CD4-positive, alpha-beta T cell treated with Interleukin-4 for 1 hour (primary cell): ENCODE measurements at places on chromosomes 1 and 21.

GRCh38 chr1:41362749-41363590 is 1.7 kb downstream of the FOXO6 start:
- DNase-seq = no peak

DNA sequence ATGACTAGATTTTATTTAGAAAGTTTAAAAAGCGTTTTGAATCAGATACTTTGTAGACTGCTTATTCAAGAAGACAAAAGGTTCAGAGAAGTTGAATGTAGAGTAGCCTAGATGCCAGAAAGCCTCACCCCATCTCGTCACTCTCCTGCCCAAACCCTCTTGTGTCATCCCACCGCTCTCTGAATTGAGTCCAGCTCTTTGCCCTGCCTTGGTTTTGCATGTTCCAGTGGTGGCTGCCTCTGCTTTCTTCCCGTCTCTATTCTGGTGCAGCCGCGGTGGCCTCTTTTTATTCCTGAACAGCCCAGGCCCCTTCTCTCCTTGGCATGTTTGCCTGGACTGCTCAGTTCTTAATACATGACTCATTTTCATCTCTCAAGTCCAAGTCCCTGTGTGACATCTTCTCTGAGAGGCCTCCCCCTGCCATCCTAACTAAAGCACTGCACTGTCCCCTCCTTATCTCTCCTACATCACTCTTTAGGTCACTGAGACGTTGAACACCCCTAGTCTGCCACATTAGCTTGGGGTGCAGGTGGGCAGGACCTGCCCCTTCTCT is 22.9 kb downstream of the PRDM2 start:
- no peak for DNase-seq

DNA sequence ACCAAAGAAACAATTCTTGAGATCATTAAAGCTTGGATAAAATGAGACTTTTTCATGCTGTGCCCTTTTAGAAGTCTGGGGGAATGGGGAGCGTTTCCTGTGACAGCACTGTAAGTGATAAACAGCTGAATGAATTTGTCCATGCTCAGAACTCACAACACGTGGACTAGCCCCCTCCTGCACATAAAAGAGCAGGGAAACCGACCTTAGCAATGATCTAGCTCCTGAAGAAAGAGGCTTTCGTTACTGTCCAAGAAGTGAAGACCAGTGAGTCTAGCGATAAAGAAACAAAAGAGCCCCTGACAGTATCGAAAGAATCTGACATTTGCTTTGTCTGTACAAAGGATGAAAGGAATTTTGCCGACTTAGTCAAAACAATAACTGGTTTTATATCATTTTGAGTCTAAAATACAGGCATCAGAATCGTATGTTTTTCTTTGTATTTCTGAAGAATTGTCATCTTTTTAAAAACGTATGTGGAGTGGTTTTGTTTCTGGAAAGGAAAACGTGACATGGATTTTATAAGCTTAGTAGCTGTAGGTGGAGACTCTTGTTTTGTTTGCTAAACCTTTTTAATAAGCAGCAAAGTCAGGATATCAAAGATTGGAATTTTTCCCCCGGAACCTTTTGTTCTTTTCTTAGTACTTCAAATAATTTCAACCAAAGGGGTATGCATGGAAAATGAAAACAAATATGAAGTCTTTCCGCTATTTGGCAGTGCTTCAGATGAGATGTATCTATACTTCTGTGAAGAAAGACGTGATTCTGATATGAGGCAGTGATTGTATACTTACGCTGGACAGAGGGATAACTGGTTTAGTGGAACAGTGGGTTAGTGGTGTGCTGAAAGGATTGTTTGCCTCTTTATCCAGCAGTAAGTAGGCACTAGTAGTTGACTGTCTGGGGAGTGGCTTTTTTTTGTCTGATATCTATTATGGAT is 61.0 kb downstream of the MAST2 start:
- no peak for DNase-seq

- DNase-seq = no peak
Observed at GRCh38 chr1:199087144-199087543, 448.3 kb downstream of the PTPRC start.

GRCh38 chr1:34319218-34319617 is 142.5 kb downstream of the C1orf94 start:
- no peak for DNase-seq

- DNase-seq = no peak
Observed at GRCh38 chr1:80542231-80542630, 1258.5 kb upstream of the ADGRL2 start.

DNA sequence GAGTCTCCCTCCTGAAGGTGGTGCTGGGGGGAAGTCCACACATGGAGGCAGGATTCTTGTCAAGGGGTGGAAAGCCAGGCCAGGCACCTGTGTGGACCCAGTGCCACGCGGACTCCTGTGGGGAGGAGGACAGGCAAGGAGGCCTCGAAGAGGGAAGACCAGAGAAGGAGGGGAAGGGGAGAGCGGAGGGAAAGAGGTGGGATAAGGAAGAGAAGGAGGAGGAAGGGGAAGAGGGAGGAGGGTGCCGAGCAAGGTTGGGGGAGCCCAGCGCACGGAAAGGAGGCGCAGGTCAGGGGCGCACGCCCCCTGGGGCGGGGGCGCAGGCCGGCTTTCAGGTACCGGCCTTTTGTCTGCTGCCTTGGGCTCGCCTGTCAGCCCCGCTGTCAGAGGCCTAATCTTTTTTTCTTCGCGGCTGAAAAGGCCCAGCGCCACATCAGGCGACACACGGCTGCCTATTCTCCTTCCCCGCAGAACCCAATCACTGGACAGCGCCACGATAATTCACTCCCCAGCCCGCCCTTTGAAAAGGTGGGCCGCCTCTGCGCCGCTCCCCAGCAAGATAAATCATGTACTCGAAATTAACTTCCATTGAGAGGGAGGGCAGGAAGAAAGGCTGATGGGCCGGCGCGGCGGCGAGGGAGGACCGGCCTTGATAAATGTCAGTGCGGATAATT is 42.5 kb downstream of the PRDM16 start:
- no peak for DNase-seq

DNA sequence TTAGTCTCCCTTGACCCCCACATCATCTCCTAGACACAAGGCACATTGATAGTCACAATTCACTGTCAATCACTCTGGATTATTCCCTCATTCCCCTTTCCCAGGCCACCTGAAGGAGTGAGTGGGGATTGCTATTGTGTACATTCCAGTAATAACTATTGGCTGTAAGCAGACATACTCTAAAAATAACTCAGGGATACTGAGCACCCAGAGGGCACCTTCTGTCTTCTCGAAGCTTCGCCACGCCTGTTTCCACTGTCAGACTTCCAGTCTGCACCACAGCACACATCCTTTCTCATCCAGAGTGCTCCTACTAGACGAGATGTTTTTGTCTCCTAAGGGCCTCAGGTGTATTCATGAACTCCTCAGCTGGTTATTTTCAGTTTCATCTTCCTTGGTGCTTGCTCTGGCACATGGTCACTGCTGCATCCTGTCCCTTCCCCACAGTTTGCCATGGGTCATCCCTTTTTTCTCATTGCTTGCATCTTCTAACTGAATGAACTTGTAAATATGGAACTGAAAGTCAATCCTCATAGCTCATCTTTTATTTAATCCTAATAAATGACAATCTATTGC is 848 bp upstream of the APOBEC4 start:
- DNase-seq = no peak

GRCh38 chr1:43285269-43285990 is at the start of gene C1orf210:
C1orf210 (minus strand) TSS chr1:43285581; CDS start chr1:43283270, 2,311 bp downstream.
- no peak for DNase-seq

- DNase-seq = no peak
Observed at GRCh38 chr1:33332881-33333280, 12.0 kb upstream of the A3GALT2 start.

DNA sequence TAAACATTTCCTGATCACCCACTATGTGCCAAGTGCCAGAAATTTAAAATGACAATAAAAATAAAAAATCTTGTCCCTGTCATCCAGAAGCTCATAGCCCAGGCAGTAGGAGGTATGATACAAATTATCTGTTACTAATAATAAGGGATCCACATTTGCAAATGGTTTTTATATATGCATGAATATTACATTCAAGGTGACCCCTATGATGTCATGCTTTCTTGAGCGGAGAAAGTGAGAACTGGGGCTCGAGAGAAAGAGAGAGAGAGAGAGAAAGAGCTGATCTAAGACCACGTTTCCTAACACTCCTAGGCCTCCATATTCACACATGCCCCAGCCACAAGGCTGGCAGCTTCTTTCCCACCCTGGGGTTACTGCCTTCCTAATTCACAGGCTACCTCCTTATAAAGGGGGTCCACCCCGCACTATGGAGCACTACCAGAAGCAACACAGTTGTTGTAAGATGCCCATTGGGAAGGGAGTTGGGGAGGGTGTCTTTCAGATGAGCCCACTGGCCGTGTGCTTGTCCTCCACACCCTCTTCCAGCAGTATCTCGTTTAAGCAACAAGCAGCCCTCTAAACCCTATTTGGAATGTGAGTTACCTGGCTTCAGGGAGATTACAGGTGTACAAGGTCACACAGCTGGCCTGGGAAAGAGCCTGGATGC is 28.8 kb upstream of the LRRN2 start:
- no peak for DNase-seq

DNA sequence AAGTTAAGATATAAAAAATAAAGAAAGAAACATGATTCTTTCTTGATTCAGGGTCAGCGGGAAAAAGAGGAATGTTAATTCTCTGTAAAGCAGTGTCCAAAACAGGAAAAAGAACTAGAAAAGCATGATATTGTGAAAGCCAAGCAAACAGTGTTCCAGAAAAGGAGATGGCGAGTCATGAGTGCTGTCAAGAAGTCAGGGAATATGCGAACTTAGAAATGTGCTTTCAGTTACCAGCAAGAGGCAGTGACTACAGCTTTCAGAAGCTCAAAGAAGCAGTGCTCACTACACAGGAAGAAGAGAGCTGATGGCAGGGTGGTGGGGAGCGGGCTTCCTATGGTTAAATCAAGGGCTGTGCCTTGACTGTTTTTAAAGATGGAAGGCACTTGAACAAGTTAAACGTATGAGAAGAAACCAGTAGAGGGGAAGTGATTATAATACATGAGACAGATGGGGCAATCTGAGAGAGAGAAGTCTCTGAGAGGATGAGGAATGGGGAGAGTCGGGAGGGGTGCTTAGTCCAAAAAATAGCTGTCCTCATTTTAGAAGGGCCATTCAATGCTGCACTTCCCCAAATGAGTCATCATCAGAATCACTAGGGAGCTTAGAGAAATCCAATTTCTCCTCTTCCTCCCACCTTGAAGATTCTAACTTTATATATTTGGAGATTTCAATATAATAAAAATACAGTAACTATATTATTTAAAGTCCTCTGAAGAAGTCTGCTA is 90.4 kb downstream of the KCNK1 start:
- no peak for DNase-seq

GRCh38 chr1:198253259-198253658 is 96.5 kb downstream of the NEK7 start:
- no peak for DNase-seq

DNA sequence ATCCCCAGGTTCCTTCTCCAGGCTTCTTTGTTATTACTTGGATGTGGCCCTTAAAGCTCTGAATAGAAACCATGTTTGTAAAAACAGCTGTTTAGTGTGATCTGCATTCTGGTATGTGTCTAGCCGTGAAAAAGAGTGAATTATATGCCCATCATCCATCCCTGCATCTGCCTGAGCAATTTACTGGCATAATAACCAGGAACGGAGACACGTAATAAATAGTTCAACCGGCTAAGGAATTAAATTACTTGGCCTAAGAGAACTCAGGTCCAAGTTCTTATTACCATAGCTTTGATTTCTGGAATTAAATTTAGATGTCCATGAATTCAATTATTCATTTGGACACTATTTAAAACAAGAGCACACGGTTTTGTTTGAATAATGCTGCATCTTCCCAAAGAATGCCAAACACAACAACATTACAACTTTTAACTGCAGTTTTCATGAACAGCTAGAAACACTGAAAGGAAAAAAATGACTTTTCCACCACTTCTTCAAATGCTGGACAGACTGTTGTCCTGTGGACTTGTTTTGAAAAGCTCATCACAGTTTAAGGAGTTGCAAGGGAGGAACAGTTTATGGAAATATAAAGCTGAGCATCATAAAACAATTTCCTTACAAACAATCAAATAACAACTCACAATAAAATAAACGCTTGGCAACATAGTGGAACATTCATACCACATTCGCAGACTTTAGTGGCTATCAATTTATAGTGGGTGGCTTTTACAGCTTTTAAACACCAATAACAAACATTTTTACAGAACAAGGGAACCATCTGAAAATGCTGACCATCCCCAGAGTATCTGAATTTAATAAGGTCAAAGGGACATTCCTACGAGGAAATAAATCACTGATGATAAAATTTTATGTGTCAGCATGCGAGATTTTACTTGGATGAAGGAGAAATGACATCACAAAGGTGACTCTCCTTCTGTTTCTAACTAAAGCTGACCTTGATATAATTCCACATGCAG is 144.7 kb downstream of the APP start:
- no peak for DNase-seq

GRCh38 chr1:223038288-223039006 is 104.6 kb downstream of the TLR5 start:
- no peak for DNase-seq

DNA sequence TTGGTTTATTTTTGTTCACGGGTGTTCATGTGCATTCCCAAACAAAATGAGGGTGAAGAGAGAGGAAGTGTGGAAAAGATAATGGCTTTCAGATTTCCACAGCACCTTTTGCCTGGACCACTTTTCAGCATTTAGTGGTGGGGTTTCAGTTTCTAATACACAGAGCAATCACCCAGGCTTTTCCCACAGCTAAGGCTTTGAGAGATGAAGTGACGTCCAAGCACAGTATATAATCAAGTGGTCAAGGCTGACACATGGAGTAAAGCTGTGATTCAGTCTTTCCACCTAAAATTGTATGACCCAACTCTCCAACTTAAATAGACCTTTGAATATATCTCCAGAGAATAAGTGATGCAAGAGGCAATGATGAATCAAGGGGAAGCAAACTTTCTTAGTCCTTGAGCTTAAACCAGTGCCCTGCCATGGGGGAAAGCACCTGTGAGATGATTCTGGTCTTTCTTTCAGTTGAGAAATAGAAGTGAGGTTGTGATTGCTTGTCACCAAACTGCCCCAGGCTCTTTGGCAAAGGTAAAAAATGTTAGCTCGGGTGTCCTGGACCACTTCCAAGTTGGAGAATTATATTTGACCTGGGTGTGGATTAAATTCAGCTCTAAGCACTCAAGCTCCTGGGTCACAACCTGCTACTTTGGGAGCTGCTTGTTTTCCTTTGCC is 2.4 kb upstream of the PIK3R3 start:
- no peak for DNase-seq

DNA sequence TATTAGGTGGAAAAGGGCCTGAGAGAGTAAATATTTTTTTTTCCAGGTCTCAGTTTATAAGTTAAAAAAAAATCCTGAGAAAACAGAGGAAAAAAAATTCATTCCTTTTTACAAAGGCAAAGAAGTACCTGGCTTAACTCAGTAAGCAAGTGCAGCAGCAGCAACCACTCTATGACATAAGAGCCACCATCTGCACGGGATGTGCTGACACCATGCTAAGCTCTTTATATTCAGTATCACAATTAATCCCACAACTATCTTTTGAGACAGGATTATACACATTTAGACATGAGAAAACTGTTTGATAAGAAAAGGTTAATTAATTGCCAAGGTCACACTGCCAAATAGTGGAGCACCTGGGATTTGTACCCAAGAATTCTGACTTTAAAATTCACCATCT is 13.4 kb upstream of the DPT start:
- no peak for DNase-seq

GRCh38 chr1:68442822-68443556 is 6.8 kb downstream of the RPE65 start:
- DNase-seq = peak; percentile 15
